ENCODE measurements at places on chromosomes 3 and 15. TPM values are rescaled to one million over a fixed set of nuclear protein-coding genes. Genes with fewer than 3 reads are reported as not detected.

The STAB1 gene
- total RNA-seq: 267 TPM

The CAPN3 gene
- 0.96 TPM for total RNA-seq

The PAK2 gene
- total RNA-seq: 72.5 TPM

The DNAJC13 gene
- total RNA-seq: 66.6 TPM

The RTP1 gene
- not detected for total RNA-seq
